ENCODE measurements at places on chromosomes 6 and 20. TPM values are rescaled to one million over a fixed set of nuclear protein-coding genes. Genes with fewer than 3 reads are reported as not detected.

DZANK1 gene
- total RNA-seq, result 1.7 TPM

DNA sequence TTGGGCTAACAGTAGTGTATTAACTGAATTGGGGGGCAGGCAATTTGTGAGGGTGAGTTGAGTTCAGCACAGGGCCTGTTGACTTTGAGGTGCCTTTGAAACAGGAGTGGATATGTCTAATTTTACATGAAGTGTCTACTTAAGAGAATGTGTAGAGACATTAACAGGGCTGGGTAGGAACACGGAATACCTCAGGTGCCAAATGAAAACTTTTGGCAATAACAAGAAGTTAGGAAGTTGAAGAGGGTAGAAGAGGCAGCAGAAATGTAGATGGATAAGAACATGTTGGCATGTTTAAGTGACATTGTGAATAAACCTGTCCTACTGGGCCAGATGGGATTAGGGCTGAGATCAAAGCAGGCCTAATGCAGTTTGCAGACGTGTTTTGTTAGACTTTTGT is 117.0 kb downstream of the SLC16A10 start:
- DNase-seq, result peak; percentile 11

GRCh38 chr6:114897536-114897935 is 554.7 kb upstream of the HS3ST5 start:
- DNase-seq, result no peak

BPI gene
- total RNA-seq, result not detected

LGSN gene
- total RNA-seq, result 4.1 TPM

GRCh38 chr6:14757418-14757817 is 488.5 kb upstream of the JARID2 start:
- no peak for DNase-seq

DNA sequence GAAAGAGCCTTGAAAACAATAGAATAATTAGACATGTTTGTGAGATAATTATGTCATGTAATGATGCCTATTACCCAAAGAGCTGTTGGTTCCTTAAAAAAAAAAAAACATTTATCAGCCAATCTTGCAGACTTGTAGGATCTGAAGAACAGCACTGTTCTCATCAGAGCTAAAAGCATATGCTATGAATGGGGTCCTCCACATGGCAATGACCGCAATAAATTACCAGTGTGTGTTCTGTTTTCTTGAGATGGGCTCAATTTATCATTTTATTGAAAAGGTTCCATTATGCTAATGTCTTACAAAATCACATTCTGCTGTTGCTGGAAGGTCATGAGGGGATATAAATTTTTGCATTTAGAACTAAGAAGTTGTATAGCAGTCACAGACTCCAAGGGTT is 484.7 kb downstream of the PRKN start:
- no peak for DNase-seq

DNA sequence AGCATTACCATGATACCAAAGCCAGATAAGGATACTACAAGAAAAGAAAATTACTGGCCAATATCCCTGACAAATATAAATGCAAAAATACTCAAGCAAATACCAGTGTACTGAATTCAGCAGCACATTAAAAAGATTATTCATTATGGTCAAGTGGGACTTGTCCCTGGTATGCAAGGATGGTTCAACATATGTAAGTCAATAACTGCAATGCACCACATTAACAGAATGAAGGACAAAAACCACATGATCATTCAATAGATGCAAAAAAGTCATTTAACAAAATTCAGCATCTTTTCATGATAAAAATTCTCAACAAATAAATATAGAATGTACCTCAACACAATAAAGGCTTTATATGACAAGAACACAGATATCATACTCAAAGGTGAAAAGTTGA is 9.1 kb upstream of the DEFB125 start:
- no peak for DNase-seq

DNA sequence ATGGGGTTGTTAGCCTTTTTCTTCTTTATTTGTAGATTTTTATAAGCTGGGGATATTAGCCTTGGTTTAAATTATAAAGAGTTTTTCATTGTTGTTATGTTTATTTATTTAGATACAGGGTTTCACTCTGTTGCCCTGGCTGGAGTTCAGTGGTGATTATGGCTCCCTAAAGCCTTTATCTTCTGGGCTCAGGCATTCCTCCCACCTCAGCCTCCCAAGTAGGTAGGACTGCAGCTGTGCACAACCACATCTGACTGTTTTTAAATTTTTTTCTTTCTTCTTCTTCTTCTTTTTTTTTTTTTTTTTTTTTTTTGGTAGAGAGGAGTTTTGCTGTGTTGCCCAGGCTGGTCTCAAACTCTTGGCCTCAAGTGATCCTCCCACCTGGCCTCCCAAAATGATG is 80.9 kb downstream of the UBE3D start:
- DNase-seq, result no peak

CST5 gene
- total RNA-seq, result not detected

- no peak for DNase-seq
These were observed 54.7 kb downstream of the CDS2 start for GRCh38 chr20:5181492-5181891.

DNA sequence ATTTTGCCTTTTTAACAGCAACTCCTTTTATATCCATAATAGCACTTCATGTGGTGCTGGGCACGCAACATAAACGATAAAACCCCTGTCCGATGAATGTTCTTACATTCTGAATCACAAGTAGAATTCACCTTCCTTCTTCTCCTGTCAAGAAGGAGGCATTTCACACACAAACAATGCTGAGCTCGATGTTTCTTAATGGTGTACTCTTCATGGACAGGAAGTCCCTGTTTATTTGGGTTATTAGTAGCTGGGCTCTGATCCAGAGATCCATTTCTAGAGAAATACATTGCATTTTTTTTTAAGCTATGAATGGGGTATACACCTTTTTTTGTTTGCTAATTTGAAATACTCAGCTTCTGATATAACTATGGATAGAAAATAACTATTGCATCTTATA is 82.4 kb downstream of the PPP1R3G start:
- no peak for DNase-seq

Data from umbilical cord (tissue), 2 donors.